GM23338 (cell line): ENCODE measurements at places on chromosomes 3 and 15. TPM values are rescaled to one million over a fixed set of nuclear protein-coding genes. Genes with fewer than 3 reads are reported as not detected.

Gene ALPK3
- polyA plus RNA-seq: 3.7 and 4.3 TPM in 2 replicates

Gene CSPG5
- polyA plus RNA-seq: 0.86 and 1.3 TPM in 2 replicates

Gene MNS1
- 13.8 and 16.9 TPM in 2 replicates for polyA plus RNA-seq

Gene BMF
- polyA plus RNA-seq: 2.0 and 2.5 TPM in 2 replicates

Gene ACSBG1
- 1.9 TPM in 2 replicates for polyA plus RNA-seq

Gene RTP4
- not detected in 2 replicates for polyA plus RNA-seq

Gene BLOC1S6
- polyA plus RNA-seq: 17.5 and 20.9 TPM in 2 replicates

Gene GOLGA8J
- polyA plus RNA-seq: not detected in 2 replicates

Gene ITIH1
- polyA plus RNA-seq: not detected in 2 replicates

Gene EFCAB12
- 0.17 and 0.65 TPM in 2 replicates for polyA plus RNA-seq
